Skin of body (tissue), 3 donors: ENCODE measurements at places on chromosomes 1 and 21. TPM values are rescaled to one million over a fixed set of nuclear protein-coding genes. Genes with fewer than 3 reads are reported as not detected.

DNA sequence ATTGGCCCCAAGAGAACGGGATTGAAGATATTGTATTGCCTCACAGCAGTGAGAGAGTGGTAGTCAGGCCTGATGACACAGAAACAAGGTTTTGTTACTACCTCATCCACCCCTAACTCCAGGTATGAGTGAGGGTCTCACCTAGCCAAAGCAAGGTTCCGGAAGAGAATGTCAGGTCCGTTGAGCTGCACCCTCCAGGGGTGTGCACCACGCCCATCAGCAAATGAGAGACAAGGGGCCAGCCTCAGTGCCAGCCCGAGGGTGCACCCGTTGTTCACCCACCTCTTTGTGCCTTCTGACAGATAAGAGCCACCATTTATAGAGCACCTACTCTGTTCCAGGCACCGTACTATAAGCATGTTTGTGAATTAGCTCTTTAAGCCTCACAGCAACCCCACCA, 121.9 kb upstream of the IPO9 start:
- DNase-seq: no peak

DNA sequence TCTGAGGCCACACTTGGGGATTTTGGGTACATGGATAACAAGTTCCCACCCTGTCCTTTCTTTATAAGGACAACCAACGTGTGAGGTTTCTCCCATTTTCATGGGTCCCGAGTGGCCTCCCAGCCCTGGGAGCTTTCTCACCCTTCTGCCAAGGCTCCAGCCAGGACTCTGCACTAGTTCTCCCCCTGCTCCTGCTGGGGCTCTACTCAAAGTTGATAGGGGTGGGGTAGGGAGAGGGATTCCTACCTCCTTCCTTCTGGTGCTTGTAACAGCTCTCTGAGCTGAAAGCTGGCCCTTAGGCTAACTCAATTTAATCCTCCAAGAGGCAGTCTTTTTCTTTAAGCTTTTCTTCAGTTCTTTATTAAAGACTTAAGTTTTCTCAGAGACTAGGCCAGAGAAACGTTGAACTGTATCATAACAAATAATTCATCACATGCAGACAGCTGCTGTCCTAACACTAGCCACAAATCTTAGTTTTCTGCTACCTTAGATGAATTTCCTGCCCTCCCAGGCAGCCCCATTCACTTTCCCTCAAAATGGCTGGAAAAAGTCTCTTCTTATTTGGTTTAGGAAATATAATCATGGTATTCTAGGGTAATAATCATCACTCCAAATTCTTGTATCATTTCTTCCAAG, 22.4 kb upstream of the DR1 start:
- no peak for DNase-seq

GRCh38 chr21:23887725-23888306, 1719.5 kb downstream of the MRPL39 start:
- DNase-seq: no peak

GRCh38 chr1:242086093-242086492, 87.2 kb upstream of the MAP1LC3C start:
- DNase-seq: no peak

- DNase-seq: no peak
These were observed 6.3 kb downstream of the MCL1 start for GRCh38 chr1:150572918-150573647.

FOXD3 gene
- 1.9 TPM for total RNA-seq

DNA sequence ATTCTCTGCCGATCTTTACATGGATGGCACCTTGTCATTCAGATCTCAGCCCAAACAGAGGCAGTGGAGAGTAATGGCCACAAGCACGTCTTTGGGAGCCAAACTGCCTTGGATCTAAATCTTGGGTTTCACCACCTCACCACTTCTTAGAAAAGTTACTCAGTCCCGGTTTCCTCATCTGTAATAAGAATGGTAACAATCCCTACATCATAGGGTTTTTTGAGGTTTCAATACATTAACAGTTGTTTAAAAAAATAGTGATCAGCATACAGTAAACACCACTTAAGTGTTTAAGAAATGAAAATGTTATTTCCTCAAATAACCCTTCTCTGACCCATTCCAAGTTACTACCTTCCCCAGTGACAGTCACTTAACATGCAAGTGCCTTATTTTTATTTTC, 38.5 kb upstream of the KCNA3 start:
- no peak for DNase-seq

GRCh38 chr1:38565020-38565491, 294.5 kb downstream of the RRAGC start:
- no peak for DNase-seq

GPX7 gene
- 101 TPM for total RNA-seq

- DNase-seq: no peak
These were observed 7.1 kb upstream of the NID1 start for GRCh38 chr1:236072001-236072400.

SERTAD4 gene
- total RNA-seq: 5.7 TPM

KCNA3 gene
- total RNA-seq: 0.30 TPM

DNA sequence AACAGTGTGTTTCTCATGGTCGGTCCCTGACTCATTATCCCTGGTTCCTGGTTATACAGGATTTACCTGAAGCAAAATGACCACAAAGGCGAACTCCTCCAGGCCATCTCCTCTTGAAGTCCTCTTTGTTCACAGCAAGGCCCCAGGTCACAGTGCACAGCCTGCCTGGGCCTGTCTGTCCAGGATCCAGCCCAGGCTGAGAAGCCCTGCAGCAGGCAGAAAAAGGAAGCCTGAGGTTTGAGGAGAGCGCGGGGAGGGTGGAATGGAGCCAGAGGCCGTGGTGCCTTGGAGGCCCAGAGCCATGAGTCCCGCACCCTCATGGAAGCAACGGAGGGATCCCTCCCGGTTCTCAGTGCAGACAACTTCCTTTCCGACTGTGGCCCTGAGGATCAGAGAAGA, 136.8 kb upstream of the IRF2BP2 start:
- DNase-seq: no peak

MNDA gene
- total RNA-seq: 26.3 TPM

RIPPLY3 gene
- total RNA-seq: 0.20 TPM

GRCh38 chr1:3271866-3272265, 182.6 kb upstream of the ARHGEF16 start:
- DNase-seq: no peak

CFAP74 gene
- 0.49 TPM for total RNA-seq

DNA sequence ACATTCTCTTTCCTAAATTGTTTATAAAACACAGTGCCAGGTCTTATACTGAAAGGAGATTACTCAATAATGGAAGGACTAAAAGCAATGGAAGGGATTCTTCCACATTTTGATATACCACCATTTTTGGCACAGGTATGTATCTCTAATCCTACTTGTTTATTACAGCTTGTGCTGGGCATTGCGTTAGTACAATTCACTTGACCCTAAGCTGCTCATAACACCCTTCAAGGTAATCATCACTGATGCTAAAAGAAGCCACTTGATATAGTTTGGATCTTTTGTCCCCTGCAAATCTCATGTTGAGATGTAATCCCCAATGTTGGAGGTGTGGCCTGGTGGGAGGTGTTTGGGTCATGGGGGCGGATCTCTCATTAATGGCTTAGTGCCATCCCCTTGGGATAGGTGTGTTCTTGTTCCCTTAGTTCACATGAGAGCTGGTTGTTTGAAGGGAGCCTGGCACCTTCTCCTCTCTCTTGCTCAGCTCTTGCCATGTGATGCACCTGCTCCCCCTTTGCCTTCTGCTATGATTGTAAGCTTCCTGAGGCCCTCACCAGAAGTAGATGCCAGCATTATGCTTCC, 71.1 kb downstream of the NIBAN1 start:
- DNase-seq: no peak

DNA sequence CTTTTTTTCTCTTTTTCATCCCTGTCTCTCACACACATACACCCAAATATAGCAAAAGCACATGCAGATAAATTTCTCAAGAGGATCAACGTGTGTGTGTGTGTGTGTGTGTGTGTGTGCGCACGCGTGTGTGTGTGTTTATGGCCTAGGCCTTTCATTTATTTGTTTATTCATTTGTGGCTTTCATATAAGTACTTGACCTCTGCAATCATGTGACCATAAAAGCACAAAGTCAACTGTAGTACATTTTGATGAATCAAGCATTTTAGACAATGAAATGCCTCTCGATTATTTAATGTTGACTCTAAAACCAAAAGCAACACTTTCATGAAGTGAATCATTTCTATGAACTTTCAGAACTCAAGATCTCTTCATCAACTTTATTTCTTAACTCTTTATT, 194.1 kb upstream of the ADGRL2 start:
- DNase-seq: no peak

GBP2 gene
- 15.4 TPM for total RNA-seq
